Activated T-helper 9 cell treated with anti-CD3 and anti-CD28 coated beads, Interleukin-2, amount 50 U/mL, for 16 hours (primary cell): ENCODE measurements at places on chromosomes 3 and 15.
A peak's percentile ranks its signal among the peaks of the same experiment; 100 is the strongest.

GRCh38 chr15:89321521-89322410 is 12.9 kb downstream of the POLG start:
- no peak for DNase-seq

GRCh38 chr3:41848753-41849574 is 112.9 kb downstream of the ULK4 start:
- DNase-seq = no peak

DNA sequence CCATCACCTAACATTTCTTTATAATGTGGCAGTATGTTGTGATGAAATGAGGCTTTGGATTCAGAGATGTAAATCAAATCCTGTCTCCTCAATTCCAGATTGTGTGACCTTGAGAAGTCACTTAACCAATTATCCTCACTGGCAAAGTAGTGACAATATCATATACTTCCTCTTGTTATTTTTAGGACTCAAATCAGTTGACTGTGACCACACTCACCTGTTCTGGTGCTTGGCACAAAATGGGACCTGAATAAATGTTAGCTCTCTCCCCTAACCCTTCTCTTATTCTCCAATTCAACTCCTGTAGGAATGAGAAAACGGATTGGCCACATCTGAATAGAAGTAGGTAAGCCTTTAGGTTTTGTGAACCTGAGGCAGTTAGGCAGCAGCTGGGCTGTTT is 42.1 kb downstream of the IQCH start:
- DNase-seq = no peak

- no peak for DNase-seq
Observed at GRCh38 chr3:6449099-6449498, 411.8 kb upstream of the GRM7 start.

GRCh38 chr15:58002338-58003126 is 63.0 kb downstream of the ALDH1A2 start:
- no peak for DNase-seq

- DNase-seq = no peak
Observed at GRCh38 chr15:49832511-49832910, 211.7 kb downstream of the DTWD1 start.

DNA sequence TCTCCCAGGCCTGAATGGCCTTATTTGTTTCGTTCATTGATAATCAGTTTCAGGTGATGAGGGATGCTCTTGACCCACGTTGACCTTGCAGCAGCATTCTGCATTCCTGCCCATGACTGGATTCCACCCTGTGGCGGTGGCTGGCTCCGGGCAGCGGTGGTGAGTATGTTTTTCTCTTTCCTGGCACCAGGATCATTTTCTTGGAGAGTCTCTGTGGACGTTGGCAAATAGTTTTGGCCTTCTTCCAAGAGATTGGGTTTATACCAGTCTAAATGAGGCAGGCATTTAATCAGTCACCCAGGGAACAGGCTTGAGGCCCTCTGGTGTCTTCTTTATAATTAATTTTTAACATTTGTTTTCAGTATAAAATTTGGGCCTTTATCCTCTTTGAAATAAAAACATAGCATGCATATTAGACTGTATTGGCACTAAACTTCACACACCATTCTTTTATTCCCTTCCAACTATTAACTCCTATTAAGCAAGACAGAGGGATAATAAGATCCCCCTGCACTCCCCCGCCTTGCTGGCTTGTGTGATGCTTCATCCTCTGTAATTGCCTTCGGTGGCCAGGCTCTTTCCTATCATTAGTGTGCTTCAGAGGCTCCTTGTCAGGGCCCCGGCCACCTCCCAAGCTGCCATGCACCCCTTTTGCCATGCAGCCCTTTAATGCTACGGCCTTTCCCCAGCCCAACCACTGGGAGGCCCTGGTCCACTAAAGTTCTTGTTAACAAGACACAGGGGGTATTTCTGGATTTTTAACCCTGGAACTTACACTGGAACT is 176.2 kb upstream of the TOPAZ1 start:
- no peak for DNase-seq

GRCh38 chr3:187064210-187065115 is 74.8 kb downstream of the RPL39L start:
- DNase-seq = no peak

GRCh38 chr3:34216711-34217335 is 418.4 kb downstream of the PDCD6IP start:
- no peak for DNase-seq

- no peak for DNase-seq
Observed at GRCh38 chr15:60001610-60002527, 2.2 kb upstream of the FOXB1 start.

DNA sequence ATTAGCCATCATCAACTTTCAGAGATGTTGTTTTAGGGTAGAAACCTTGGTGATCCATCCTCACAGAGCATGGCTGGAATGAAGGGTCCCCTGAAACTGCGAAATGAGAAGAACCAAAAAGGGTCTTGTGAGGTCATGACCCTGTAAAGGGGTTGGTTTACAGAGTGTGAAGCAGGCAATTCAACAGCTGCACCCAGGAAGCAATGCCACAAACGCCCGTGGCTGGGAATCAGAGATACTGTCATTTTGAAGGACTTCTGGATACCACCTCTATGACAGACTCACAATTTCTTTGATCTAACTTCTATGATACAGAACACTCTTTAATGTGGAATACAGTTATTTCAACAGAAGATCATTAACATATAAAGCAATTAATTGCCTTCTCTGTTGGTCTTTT is 79.1 kb downstream of the GREM1 start:
- no peak for DNase-seq

DNA sequence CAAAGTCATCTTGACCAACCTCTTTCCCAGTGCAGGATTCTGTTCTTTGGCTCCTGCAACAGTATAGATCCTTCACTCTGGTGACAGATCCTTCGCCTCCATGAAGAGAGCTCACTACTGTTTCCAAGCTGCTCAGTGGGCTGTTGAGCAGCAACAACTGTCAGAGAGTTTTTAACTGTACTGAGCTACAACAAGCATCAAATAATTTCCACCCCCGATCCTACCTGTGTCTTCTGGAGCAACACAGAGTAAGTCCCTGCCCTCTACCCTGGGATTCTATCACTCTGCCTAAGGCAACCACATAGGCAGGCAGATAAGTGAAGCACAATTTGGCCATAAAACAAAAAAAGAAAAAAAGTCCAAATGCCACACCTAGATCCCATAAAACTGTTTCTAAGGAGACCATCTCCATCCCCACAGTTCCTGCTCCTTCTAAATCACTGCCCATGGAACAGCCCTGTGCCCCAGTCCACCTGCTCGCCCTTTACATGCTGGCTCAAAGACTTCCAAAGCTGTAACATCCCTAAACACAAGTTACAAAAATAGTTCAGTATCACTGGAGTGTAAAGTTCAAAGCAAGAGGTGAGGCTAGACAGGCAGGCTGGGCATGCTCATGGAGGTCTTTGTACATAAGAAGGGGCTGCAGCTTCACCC is 37.8 kb upstream of the ANPEP start:
- DNase-seq = no peak

DNA sequence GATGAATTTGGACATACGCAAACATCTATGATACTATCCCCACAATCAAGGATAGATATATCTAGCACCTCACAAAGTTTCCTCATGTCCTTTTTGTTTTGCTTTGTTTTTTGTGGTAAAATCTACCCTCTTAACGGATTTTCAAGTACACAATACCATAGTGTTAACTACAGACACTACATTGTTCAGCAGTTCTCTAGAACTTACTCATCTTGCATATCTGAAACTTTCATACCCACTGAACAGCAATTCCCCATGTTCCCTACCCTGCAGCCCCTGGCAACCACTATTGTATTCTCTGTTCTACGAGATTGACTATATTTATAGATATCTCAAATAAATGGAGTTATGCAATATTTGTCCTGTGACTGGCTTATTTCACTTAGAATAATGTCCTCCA is 58.1 kb upstream of the TJP1 start:
- no peak for DNase-seq

DNA sequence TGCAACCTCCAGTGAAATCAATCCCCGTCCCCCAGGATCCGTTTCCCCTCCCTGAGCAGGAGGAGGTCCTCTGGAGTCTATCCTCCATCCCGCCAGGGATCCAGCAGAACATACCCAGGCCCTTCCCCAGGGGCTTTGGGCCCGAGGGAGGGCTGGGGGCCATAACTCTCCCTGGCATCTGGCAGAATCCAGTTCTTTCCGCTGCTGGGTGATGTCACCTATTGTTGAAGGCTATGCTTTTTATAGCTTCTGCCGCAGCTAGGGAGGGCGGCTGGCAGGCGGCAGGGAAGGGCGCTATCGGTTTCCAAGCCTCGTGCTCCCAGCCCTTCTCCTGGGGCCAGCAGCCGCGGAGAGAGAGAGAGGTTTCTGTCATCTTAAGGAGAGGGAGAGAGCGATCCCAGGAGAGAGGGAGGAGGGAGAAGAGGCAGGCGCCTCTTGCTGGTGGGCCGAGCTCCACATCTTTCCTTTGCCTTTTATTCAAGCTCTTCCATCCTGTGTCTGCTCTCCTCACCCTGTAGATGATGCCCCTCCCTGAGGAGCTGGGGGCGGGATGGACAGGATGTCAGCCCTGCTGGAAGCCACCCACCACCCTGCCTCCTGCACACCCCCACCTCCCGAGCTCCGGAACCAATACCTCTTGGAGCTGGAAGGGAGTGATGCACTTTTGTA is 120.1 kb downstream of the ANP32A start:
- DNase-seq = no peak

DNA sequence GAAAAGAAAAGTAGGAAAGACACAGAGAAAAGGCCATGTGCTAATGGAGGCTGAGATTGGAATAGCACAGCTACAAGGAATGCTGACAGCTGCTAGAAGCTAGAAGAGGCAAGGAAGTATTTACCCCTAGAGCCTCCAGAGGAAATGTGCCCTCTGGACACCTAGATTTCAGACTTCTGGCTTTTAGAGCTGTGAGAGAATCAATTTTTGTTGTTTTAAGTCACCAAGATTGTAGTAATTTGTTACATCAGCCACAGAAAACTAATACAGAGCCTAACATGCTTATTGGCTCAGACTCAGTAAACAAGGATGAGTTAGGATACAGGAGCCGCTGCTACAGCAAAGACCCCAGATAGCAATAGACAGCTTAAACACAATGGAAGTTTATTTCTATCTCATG is 33.1 kb upstream of the GLCE start:
- DNase-seq = no peak

DNA sequence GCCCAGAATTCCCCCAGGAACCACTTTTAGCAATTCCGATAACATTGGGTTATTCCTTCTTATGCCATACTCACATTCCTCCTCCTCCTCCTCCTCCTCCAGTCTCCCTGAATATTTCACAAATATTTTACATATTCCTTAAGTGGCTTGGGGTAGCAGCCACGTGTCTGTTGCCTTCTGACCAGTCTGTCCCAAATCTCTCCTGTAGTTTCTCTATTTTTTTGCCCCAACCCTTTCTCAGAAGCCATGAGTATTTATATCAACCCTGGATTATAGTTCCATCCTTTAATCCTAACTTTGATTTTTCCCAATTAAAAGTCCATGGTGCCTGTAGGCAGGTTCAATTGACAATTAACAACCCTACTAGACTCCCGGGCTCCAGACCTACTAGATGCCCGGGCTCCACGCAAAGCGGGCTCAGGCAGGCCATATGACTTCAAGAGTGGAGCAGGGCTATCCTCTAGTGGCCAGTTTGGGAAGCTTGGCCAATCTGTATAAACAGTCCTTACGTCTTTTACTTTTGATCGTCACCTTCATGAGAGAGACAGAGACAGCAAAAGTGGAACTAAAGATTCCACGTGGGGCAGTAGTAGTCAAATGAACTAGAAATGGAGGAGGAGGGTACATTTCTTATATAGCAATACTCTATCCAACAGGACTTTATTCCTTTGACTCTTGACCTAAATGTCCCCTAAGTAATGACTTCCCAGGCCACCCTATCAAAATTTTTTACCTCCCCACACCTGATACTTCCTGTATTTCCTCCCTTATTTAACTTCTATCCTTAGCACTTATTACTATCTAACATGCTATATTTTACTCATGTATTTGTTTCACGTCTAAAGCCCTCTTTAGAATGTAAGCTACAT is 69.7 kb downstream of the USF3 start:
- DNase-seq = no peak

- DNase-seq = no peak
Observed at GRCh38 chr3:122077293-122078234, 22.4 kb downstream of the CD86 start.

DNA sequence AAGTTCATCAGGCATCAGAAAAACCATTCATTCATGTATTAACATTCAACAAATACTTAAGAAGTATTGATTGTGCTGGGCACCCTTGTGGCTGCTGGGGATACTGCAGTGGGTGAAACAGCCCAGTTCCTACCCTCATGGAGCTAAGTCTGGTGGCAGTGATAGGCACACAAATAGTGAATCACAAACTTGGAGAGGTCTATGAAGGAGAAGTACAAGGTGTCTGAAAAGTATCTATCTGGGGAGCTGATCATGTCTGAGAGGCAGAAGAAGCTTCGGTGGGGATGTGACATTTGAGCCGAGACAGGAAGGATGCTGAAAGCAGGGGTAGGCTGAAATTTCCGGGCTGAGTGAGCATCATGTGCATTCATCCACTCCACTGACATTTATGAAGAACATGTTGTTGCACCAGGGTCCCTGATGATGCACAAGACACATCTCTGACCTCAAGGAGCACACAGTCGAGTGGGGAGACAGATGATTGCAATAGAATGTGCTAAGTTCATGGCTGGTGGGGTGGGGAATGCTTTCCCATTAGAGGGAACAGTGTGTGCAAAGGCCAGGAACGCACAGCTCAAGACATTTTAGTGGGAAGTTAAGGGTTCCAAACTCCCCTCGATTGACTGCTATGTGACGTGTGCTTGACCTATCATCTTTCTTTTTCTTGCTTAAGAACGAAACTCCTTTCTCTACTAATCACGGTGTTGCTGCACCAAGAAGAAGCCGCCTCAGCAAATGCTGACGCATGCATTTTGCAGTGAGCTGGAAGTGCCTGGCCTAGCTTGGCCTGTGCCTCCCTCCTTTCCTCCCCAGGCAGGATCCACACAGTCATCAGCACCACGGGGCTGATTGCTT is 309.1 kb upstream of the ICE2 start:
- peak; percentile 39 for DNase-seq

GRCh38 chr15:48393645-48394506 is 62.6 kb downstream of the DUT start:
- no peak for DNase-seq

- no peak for DNase-seq
Observed at GRCh38 chr3:17579289-17580031, 163.0 kb downstream of the TBC1D5 start.

DNA sequence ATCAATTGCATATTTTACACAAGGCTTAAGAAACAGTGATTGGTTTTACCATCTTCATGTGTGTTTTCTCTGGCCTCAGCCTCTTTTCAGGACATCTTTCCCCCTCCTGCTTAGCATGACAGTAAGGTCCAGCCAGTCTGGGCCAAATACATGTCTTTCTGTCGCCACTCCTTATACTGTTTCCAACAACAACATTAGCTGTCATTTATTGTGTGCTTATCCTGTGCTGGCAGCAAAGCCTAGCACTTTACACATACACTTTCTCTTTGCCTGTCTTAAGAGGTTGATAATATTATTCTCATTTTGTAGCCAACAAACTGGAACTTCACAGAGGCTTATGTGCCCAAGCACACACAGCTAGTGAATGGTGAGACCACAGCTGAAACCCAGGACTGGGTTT is 37.8 kb downstream of the B3GALNT1 start:
- DNase-seq = no peak
